ENCODE measurements at places on chromosomes 12 and 14. TPM values are rescaled to one million over a fixed set of nuclear protein-coding genes. Genes with fewer than 3 reads are reported as not detected.

The GLS2 gene
- total RNA-seq: 2.9 TPM

The GLI1 gene
- total RNA-seq: 0.51 TPM

The TAS2R14 gene
- 0.06 TPM for total RNA-seq

The TEX52 gene
- not detected for total RNA-seq

The MAP3K9 gene
- 16.7 TPM for total RNA-seq

The CLEC2B gene
- total RNA-seq: not detected

DNA sequence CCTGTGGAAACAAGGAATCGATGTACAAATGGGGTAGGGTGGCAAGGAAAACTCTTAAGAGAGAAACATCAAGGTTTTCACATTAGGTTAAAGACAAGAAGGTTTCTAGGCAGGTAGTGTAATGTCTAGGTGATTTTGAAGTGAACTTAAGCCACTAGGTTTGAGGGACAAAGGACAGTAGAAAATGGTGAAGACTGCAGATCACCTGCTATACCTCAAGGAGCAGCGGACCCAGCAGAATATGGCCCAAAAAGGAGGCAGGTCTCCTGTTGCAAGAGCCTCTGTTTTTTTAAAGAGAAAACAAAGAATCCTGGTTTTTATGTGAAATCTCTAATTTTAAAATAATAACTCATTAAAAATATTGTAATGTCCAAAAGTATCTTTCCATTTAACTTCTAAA, 178.1 kb downstream of the ACSS3 start:
- DNase-seq: no peak

DNA sequence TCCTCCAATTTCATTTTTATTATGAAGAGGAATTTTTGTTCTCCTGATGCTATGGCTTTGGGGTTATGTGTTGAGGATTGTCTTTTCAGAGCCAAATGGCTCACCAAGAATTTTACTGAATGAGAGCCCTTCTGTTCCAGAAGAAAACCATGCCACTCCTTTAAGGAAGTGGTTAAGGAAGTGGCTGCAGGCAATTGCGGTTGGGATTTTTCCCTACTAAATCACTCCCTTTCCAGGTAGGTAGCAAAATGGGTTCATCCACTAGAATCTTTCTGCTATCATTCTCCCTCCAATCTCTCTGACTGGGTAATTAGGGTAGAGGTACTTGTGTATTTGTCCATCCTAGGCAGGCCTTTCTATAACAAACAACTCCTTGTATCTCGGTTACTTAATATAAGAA, 163.1 kb downstream of the TTC8 start:
- DNase-seq: no peak

DNA sequence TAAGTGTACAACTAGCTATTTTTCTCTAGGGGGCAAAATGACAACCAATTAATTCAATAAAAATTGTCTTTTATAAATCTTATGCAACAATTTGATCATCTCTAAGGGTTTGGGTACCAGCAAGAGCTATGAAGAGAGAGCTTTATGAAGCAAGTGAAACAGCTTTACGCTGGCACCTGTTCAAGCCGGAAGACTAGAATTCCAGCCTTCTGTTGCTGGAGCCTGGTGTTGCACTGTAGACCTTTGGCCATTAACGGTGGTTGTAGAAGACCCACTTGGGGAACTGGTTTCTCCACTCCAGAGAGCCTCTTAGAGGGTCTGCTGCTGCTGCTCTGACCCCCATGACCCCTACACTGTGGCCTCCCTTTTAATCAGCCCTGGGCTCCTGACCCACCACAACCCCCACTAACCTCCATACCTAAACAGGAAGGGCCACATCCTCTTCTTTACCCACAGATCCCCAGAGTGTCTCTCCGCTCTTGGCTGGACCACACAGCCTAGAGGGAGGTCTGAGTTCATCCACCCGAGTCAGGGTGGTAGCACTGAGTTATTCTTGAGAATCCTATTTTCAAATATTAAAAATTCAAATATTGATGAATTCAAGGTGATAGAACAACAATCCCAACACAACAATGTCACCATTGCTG, 54.6 kb upstream of the STON2 start:
- no peak for DNase-seq

- no peak for DNase-seq
These were observed 10.0 kb downstream of the BBOF1 start for GRCh38 chr14:74029136-74029535.

DNA sequence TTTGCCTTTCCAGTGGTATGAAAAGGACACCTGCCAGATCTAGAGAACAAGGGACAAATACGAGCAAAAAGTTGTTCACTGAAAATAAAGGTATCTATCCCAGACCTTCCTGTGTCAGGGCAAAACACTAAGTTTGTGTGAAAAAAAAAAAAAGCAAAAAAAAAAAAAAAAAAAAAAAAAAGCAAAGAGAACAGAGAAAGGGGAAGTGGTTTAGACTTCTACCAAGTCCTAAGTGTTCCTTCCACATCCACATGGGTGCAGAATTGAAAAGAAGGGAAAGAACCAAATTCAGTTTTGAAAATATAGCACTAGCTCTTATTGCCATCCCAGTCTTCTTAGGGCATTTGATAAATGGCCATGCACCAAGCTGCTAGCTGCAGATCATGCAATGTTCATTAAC, 41.7 kb downstream of the ZCRB1 start:
- DNase-seq: no peak

GRCh38 chr12:120928864-120929652, 24.9 kb upstream of the SPPL3 start:
- no peak for DNase-seq

- no peak for DNase-seq
These were observed 9.5 kb upstream of the AJUBA start for GRCh38 chr14:22991852-22992251.

- no peak for DNase-seq
These were observed 135.7 kb downstream of the PLXNC1 start for GRCh38 chr12:94284046-94284445.

DNA sequence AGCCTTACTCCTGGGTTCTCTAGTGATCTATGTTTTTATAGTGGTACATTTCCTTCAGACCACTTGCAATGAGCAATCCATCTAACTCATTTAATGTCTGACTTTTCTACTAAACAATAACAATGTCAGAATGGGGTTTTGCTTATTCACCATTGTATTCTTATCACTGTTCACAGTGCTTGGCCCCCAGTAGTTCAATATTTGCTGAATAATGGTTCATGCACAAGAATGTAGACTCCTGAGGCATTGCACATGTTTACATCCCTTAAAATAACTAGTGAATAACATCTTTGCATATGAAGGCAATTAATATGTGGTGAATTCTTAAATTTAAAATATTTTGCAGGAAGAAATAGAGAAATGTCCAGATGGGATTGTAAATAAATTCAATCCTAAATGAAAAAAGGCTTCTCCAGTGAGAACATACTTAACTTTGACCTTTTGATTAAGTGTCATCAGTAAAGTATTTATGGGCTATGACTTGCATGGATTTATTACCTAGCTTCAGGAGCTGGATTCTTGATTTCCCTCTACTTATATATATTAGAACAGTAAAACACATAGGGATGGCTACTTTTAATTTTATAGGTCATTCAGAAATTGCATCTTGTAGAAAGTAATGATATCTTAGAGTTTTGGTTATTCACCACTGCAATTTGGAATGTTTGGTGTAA, 3.4 kb downstream of the CCER1 start:
- no peak for DNase-seq

GRCh38 chr14:96508900-96509299, 6.7 kb downstream of the PAPOLA start:
- DNase-seq: no peak

GRCh38 chr14:34711169-34711568, 3.2 kb downstream of the CFL2 start:
- DNase-seq: no peak

- no peak for DNase-seq
These were observed 323.8 kb downstream of the RAD51B start for GRCh38 chr14:68143341-68143841.

Measured in epithelial cell of proximal tubule (primary cell).